ENCODE measurements at places on chromosomes 3 and 15.

GRCh38 chr3:69838217-69838616, 99.0 kb downstream of the MITF start:
- no peak for DNase-seq

- DNase-seq: peak; percentile 2
Measured at GRCh38 chr3:115784739-115785536, 161.6 kb downstream of the GAP43 start.

- DNase-seq: no peak
Measured at GRCh38 chr3:155363690-155364070, 70.2 kb upstream of the STRIT1 start.

- DNase-seq: peak; percentile 86
Measured at GRCh38 chr15:45522328-45523165, at the start of gene SLC30A4. Gene SLC30A4, minus strand, starts transcription at chr15:45522755. Its CDS starts 401 bp downstream, at chr15:45522354.

GRCh38 chr3:71689291-71689690, 35.9 kb downstream of the EIF4E3 start:
- DNase-seq: no peak

GRCh38 chr3:13098192-13098988, 25.2 kb upstream of the IQSEC1 start:
- no peak for DNase-seq

GRCh38 chr15:68553314-68553993, 25.3 kb upstream of the CORO2B start:
- no peak for DNase-seq

DNA sequence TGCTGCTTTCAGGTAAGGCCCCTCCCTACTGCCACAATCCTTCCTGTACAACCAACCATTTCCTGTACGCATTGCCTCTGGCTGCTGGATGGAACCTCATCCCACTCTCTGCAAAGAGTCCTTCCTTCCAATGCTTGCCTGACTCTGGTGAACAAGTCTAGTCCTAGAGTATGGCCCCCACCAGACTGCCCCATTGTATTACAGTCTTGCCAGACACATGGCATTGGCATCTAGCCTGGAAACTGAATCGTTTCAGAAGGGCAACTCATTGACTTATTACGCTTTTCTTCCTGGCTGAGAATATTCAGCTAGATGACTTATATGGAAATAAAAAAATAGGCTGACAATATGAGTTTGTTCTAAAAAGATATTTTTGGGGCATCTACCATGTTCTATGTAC, 170.3 kb downstream of the SUCLG2 start:
- no peak for DNase-seq

- DNase-seq: no peak
Measured at GRCh38 chr3:134651347-134652041, 672 bp upstream of the KY start.

GRCh38 chr3:71393093-71393492, 190.4 kb downstream of the FOXP1 start:
- DNase-seq: no peak

DNA sequence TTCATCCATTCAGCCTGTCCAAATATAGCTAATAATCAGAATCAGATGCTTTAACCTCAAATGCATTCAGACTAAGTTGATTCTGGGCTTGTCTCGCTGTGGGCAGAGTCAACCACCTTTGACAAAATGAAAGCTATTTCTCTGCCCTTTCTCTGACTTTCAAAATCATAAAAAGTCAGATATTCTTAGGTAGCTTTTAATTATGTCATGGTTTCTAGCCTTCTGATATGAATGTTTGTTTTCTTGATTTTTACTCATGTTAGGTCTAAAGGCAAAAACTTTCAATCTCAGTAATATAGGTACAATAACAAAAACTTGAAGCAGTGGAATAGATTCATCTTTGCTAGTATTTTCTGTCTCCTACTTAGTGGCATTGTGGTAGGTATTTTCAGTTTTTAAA, 25.3 kb upstream of the C15orf61 start:
- DNase-seq: no peak

DNA sequence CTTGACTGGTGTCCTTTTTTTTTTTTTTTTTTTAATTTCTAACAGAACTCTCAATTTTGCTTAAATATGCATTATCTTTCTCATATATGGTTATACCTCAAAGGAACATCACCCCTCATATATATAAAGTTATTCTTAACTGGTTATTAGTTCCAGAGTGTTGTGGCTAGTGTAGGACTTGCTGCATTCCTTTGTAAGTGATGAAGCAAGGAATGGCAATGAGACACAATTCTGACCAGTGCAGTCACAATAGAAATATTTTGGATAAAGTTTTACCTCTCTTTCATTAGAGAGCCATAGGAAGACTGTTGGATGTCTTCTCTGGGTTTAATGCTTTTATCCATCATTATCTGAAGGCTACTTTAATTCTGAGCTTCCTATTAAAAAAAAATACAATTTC, 75.5 kb upstream of the CBLB start:
- no peak for DNase-seq

DNA sequence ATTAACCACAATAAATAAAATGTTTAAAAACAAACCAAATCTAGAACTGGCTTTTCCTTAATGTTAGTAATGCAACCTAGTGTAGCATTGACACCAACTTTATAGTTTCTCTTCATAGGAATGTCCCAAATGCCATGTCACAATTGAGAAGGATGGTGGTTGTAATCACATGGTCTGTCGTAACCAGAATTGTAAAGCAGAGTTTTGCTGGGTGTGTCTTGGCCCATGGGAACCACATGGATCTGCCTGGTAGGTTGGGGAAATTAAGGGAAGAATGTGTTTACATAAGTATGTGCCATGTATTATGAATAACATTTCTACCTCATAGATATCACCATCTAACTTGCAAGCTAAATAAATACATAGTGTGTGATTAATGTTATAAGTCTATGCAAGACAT, 84.4 kb upstream of the GOLGA6B start:
- DNase-seq: no peak

DNA sequence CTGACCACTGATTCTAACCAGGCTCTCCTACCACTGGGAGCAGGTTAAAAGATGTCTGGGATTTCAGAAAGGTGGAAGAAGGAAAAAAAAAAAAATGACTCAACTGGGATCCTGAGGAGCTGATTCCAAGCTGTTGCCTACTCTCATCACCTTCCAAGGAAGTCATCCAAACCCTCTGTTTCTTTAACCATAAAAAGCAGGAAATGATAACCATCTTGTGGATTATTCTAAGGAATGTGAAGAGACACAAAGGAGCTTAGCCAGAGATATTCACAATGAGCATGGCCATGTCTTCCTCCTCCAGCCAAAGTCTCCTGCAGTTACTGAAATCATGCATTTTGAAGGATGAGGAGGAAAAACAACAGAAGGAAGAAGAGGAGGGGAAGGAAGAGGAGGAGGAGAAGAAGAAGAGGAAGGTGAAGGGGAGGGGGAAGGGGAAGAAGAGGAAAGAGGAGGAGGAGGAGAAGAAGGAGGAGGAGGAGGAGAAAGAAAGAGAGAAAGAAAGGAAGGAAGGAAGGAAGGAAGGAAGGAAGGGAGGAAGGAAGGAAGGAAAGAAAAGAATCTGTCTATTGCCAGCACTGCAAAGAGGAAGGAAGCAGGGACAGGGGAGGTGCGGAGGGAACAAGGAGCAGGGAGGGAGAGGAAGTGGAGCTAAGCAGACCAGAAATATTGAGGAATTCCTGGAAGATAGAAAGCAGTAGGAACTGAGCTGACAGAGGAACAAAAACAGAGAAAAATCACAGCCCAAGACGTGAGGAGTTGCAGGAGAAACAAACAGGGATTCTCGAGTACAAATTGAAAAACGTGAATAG, 229.2 kb downstream of the UACA start:
- DNase-seq: no peak

- no peak for DNase-seq
Measured at GRCh38 chr3:138457863-138458735, 23.7 kb downstream of the ESYT3 start.

DNA sequence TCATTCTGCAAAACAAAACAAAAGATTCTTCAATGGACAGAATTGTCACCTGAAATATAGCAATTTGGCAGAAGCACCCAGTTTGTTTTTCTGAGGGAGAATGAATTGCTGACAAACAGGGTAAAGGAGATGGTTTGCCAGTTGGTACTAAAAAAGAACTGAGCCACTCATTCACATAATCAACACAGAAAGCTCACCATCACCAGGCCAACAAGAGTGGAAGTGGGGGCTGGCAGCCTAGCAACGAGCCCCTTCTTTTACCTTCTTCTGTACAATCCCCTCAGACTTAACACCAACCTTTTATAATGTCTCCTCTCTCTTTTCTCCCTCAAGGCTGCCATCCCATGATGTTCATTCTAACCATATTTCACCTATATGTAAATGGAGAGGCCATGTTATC, 5.9 kb downstream of the TOP2B start:
- no peak for DNase-seq

DNA sequence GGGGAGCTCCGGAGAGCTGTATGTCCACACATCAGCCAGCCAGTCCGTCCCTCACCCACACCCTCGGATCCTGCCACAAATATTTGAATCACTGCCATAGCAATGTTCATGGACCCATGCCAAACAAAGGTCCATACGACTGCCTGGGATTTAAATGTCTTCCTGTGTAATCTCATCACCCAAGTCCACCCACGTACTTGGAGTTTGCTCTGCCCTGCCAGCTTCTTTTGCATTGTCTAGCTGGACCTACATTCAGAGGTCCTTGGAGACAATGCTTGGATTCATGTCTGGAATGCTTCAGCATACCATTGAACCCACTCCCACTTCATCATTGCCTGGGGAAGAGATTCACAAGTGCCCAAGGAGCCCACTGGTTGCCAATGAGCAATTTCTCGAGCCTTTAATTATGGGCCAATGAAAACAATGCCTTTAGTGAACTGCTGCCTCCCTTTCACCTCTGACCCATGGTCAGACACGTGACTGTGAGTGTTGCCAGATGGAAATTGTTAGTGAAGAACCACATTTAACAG, 90.4 kb upstream of the PHLDB2 start:
- no peak for DNase-seq

- DNase-seq: no peak
Measured at GRCh38 chr15:58241872-58242271, 103.7 kb downstream of the AQP9 start.

- no peak for DNase-seq
Measured at GRCh38 chr3:169158379-169158778, 505.1 kb downstream of the MECOM start.

- no peak for DNase-seq
Measured at GRCh38 chr3:31579828-31580227, 47.1 kb downstream of the STT3B start.

DNA sequence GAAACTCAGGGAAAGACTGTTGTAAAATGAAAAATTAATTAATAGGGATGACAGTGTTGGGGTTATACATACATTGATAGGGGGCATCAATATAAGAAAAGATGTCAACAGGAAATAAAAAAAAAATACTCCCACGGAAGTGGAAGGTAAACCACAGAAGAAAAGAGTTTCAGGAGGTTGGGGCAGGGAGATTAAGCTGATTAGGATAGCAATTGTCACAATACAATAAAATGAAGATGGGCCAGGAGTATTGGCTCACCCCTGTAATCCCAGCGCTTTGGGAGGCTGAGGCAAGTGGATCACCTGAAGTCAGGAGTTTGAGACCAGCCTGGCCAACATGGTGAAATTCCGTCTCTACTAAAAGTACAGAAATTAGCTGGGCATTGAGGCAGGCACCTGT, 536.1 kb downstream of the AGBL1 start:
- DNase-seq: no peak

DNA sequence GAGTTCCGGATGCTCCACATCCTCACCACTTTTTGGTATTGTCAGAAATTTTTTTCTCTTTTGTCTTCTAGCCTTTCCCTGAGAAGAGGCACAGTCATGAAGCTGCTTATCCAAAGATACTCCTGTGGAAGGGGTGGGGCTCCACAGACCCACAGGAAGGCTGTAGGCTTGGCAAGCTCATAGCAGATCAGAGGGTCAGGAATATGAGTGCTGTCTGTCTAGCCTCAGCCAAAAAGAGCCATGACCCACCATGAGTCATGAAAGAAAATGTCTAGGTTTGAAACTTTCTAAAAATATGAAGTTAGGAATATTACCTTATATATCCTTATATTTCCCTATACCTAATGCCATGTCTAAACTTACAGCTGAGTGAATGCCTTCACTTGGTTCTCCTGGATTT, 118.2 kb upstream of the THBS1 start:
- DNase-seq: no peak

DNA sequence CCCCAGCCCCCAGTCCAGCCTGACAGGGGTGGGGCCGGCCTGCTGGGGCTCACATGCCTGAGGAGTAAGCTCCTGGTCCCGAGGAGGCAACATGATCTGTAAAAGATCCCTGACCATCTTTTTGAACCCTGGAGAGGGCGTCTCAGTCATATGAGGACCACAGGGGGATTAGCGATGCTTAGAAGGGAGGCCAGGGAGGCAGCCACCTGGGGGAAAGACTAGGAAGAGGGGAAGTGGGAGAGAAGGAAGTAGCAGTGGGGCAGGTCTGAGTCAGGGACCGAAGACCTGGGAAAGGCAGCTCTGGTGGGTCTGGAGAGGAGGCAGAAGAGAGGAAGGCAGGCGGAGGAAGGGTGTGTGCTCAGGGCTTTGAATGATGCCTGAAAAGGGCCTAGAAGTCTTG, 18.9 kb downstream of the PIF1 start:
- DNase-seq: no peak

- no peak for DNase-seq
Measured at GRCh38 chr15:86411916-86412315, 332.2 kb downstream of the AGBL1 start.

- no peak for DNase-seq
Measured at GRCh38 chr15:47116698-47117097, 600.6 kb upstream of the SEMA6D start.

GRCh38 chr15:69469467-69470201, 17.0 kb downstream of the RPLP1 start:
- no peak for DNase-seq

- DNase-seq: no peak
Measured at GRCh38 chr3:128485282-128486204, 7.5 kb downstream of the GATA2 start.

GRCh38 chr15:81480645-81481053, 106.6 kb upstream of the TMC3 start:
- no peak for DNase-seq

DNA sequence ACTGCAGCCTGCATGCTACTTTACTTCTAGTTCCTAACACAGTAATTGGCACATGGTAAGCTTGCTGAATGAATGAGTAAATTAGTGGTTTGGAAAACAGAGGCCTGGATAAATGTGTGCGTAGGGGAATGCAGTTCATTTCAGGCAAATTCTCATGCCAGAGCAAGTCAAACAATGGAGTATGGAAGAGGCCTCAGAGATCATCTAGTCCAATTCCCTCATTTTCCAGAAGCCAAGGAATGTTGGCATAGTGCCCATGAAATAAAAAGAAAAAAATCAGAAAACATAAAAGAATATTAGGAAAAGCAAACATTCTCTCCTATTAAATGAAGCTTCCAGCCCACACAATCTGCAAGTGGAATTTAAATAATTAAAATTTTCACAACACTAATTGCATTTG, 92.4 kb downstream of the MB21D2 start:
- no peak for DNase-seq

DNA sequence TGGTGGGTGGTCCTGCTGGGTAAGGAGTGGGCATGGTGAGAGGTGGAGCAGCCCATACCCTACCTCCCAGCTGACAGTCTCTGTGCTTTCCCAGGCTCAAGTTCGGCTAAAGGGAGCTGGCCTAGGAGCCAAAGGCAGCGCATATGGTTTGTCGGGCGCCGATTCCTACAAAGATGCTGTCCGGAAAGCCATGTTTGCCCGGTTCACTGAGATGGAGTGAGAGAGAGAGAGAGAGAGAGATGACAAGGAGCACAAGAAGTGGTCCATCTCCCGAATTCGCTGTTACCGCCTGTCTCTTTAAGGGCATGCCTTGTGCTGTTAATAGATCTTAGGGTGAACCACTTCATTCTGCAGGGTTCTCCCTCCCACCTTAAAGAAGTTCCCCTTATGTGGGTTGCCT, 29.5 kb downstream of the RBM5 start:
- DNase-seq: no peak

Data from mucosa of descending colon (tissue), 3 donors.